Stimulated activated CD4-positive, alpha-beta T cell treated with anti-CD3 and anti-CD28 coated beads, Interleukin-1b, Interleukin-23, amount 100 ng/mL, for 1 hour (primary cell): ENCODE measurements at places on chromosomes 12 and 14.

- DNase-seq = no peak
Observed at GRCh38 chr14:34348592-34348991, 113.4 kb downstream of the SPTSSA start.

DNA sequence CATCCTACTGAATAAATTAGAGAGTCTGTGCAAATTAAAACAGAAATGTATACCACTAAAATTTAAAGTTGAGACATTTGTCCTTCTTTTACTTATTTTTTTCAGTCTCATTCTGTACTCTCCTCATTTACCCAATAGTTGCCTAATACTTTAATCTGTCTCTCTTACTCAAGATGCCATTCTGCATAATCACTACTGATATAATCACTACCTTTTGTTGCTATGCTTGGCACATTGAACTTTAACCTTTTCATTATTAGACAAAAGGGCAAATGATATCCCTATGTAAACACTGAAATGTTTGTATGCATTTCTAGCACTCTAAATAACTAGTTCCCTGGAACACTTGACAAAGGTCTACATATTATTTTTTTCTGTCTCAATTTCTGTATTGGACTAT lies 1108.3 kb upstream of the FLRT2 start:
- no peak for DNase-seq

- DNase-seq = no peak
Observed at GRCh38 chr12:132998741-132999140, 12.6 kb downstream of the ZNF26 start.

GRCh38 chr12:32532951-32533350 lies 133.6 kb downstream of the FGD4 start:
- DNase-seq = no peak

DNA sequence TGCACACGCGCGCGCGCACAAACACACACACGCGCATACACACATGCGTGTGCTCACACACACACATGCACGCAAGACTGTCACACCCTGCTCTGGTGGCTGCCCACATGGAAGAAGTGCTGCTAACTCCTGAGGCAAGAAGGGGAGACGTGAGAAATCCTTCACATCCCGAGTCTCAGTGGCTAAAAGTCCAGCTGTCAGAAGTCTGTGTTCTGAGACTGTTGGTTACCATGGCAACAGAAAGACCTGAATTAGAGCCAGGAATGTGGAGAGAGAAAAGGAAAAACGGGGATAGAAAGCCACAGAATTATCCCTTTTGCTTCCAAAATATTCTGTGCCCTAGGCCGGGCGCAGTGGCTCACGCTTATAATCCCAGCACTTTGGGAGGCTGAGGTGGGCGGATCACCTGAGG lies 71.2 kb downstream of the PPFIBP1 start:
- no peak for DNase-seq

GRCh38 chr12:57753756-57754337 lies 1.1 kb upstream of the MARCHF9 start:
- DNase-seq = no peak

DNA sequence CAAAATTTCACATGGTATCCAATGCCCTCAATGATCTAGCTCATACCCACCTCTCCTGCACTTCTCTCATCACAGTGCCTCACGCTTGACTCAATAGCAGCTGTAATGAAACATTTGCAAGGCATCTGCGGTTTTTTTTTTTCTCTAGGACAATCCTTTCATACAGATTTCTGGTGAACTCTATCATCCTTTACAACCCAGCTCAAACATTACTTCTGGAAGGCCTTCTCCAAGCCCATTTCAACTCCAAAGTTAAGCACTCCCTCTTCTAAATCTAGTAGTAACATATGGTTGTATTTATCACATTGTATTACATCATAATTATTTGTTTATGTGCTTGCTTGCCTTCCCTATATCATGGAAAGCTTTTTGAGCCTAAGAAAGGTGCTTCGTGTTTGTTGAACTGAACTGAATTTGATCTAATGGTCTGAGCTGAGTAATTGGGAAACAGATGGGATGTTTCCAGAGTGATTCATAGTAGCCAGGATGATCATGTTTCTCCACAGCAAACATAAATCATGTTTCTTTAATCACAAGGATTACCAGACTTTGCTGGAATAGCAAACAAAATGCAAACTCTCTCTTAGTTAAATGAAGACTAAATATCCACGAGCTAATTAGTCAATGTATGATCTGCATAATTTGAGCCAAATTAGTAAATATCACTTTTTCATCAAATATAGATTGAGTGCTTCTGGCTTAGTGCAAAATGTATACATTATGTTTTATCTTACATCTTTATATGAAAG lies 14.3 kb downstream of the CFL2 start:
- DNase-seq = no peak
